ENCODE measurements at places on chromosomes 11 and 22. TPM values are rescaled to one million over a fixed set of nuclear protein-coding genes. Genes with fewer than 3 reads are reported as not detected.

DNA sequence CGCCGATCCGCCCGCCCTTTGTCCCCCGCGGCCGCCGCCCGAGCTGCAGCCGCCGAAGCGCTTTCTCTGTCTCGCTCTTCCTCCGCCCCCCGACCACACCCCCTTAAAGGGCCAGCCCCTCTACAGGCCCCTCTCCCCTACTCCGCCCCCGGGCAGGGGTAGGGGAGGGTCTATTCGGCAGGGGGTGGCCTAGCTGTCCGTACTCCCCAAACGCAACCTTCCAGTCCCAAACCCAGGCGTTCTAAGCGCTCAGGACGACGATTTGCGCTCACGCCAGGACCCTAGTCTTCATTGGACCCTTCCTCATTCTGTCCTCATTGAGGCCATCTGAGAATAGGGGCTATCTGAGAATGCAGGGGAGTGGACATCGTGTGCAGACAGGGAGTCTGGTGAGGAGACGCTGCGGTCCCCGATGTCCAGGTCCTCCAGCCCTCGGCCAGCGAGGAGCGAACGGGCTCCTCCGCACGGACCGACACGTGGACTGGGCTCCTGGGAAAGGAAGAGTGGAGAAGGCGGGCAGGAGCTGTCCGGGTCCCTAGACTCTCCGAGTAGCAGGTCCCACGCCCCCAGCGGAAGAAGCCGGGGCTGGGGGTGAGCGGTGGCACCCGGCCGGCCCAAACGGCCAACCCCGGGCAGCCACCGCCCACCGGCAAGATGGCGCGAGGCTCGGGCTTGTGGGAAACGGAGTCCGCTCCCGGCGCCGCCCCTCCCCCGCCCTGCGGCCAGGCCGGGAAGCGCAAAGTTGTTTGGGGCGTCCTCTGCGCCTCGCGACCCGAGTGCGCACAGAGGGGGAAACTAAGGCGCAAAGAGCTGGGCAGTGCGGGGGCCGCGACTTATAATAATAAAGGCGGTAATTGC, at the start of gene PPP1R14B:
TSS of gene PPP1R14B (minus strand) at position 73 of the 858 bp plus-strand sequence. CDS start 270 bp downstream, outside the sequence.
- peak within 1 kb of the TSS; percentile 88 for H3K27ac ChIP-seq
- H3K27me3 ChIP-seq = no peaks in the 10 kb centered on the region
- DNase-seq = peak; percentile 78
- peak within 1 kb of the TSS; percentile 91 for H3K4me3 ChIP-seq
- H3K4me1 ChIP-seq = peaks cover 28% of the 10 kb centered on the region
- H3K36me3 ChIP-seq = peaks cover 18% of the 10 kb centered on the region

DNA sequence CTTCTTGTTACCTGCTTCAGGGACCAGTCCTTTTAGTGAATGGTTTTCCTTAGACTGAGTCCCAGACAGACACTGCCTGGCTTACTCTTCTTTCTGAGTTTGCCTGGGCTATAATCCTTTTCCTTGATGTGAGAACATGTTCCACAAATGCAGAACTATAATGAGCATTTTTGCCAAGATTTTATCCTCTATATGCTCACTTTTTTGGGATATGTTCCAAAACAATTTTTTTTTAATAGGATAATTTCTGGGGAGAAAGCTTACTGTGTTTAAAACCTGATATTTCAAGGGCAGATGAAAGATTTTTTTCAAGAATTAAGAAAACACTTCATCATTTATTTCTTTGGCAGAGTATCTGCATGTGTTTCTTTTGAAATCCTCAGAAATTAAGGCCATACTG, 110.0 kb upstream of the TENM4 start:
- H3K27me3 ChIP-seq = no peaks in the 10 kb centered on the region
- H3K4me3 ChIP-seq = no peak overlapping the region
- DNase-seq = no peak
- H3K36me3 ChIP-seq = no peaks in the 10 kb centered on the region
- H3K4me1 ChIP-seq = no peaks in the 10 kb centered on the region

- no peaks in the 10 kb centered on the region for H3K4me1 ChIP-seq
- H3K27ac ChIP-seq = no peak overlapping the region
- DNase-seq = no peak
- H3K36me3 ChIP-seq = no peaks in the 10 kb centered on the region
These were observed 32.5 kb downstream of the ALX4 start for GRCh38 chr11:44277196-44278090.

DNA sequence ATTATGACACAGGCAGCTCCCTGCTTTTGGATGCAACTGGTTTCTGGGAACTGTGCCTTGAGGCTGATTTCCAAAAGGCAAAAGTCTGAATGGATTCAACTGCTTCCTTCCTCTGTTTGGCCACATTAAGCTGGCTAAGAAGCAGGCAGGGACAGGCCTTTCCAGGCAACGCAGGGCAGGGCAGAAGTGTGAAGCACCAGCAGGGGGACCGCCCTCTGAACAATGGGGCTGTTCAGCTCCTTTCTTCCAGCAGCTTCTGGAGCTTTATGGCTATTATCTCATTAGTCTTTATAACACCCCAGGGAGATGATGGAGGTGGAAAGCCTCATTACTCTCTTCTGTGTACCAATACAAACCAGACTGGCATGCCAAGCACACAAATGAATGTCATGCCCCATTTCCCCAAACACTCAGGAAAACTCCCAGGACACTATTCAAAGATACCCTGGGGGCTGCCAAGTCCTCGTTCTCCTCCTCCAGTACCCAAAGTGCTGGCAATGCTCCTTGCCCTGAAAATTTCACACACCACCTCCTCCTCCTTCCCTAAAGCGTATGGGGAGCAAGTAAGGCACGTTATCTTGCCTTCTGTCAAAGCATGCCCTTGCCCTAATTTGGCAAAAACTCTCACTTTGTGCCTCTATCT, 21.3 kb downstream of the MORC2 start:
- no peaks in the 10 kb centered on the region for H3K27me3 ChIP-seq

- DNase-seq = no peak
- H3K4me1 ChIP-seq = no peaks in the 10 kb centered on the region
- H3K36me3 ChIP-seq = no peaks in the 10 kb centered on the region
- no peak overlapping the region for H3K27ac ChIP-seq
- H3K4me3 ChIP-seq = no peak overlapping the region
These were observed 1.4 kb upstream of the OR8B8 start for GRCh38 chr11:124446916-124447315.

- H3K27me3 ChIP-seq = no peaks in the 10 kb centered on the region
- H3K36me3 ChIP-seq = peaks cover 9% of the 10 kb centered on the region
- H3K4me1 ChIP-seq = no peaks in the 10 kb centered on the region
- DNase-seq = no peak
- H3K4me3 ChIP-seq = no peak overlapping the region
- no peak overlapping the region for H3K27ac ChIP-seq
These were observed 268.6 kb downstream of the TMEM135 start for GRCh38 chr11:87306262-87306851.

GRCh38 chr11:106322106-106322505, 244.6 kb downstream of the AASDHPPT start:
- no peaks in the 10 kb centered on the region for H3K4me1 ChIP-seq
- H3K36me3 ChIP-seq = no peaks in the 10 kb centered on the region
- no peak for DNase-seq

GRCh38 chr11:3041699-3042441, 15.4 kb downstream of the CARS1 start:
- no peaks in the 10 kb centered on the region for H3K27me3 ChIP-seq
- no peak overlapping the region for H3K4me3 ChIP-seq
- no peak overlapping the region for H3K27ac ChIP-seq
- peaks cover 6% of the 10 kb centered on the region for H3K4me1 ChIP-seq
- no peak for DNase-seq

- no peaks in the 10 kb centered on the region for H3K36me3 ChIP-seq
- no peak overlapping the region for H3K27ac ChIP-seq
- no peak for DNase-seq
- H3K27me3 ChIP-seq = peaks cover 13% of the 10 kb centered on the region
- H3K4me1 ChIP-seq = no peaks in the 10 kb centered on the region
- H3K4me3 ChIP-seq = no peak overlapping the region
These were observed 235.2 kb upstream of the B3GAT1 start for GRCh38 chr11:134647066-134647743.

DNA sequence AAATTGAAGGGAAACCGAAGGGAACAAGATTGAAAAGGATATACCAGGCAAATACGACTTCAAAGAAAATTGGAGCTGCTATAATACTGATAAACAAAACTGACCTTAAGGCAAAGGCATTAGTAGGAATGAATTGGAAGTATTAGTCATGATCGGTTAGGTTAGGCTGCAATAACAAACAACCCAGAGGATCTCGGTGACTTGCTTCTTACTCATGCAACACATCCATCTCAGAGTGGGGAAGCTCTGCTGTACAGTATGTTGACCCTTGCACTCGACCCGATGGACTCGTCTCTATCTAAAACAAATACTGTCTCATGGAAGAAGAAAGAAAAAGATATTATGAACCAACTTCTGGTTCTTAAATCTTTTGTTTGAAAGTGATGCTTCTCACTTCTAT, 42.3 kb downstream of the SPATA19 start:
- no peak overlapping the region for H3K27ac ChIP-seq
- no peak for DNase-seq

- peaks cover 34% of the 10 kb centered on the region for H3K4me1 ChIP-seq
- no peaks in the 10 kb centered on the region for H3K27me3 ChIP-seq
- H3K27ac ChIP-seq = no peak overlapping the region
- peaks cover 9% of the 10 kb centered on the region for H3K36me3 ChIP-seq
- DNase-seq = no peak
These were observed 4.8 kb downstream of the SLC35E4 start for GRCh38 chr22:30640361-30640760.

DNA sequence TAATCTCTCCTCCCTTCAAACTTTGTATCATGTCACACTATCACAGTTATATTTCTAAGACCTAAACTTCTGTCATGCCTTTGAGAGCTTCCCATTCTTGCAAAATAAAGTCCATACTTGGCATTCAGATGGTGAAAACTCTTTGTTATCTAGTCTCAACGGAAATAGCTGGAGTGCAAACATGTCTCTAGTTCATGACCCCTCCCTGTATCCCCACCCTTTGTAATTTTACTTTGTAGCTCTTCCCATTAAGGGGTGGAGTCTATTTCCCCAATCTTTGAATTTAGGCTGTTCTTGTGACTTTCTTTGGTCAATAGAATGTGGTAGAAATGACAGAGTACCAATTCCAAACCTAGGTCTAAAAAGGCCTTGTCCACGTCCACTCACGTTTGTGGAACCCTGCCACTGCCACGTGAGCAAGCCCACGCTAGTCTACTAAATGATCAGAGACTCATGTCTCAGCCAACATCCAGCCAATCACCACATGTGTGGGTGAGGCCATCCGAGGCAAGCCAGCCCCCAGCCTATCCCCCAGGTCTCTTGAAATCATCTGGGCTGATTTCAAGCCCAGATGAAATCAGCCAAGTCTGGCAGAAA, 23.4 kb downstream of the SLN start:
- H3K27me3 ChIP-seq = peaks cover 9% of the 10 kb centered on the region
- no peak overlapping the region for H3K4me3 ChIP-seq
- DNase-seq = no peak
- no peaks in the 10 kb centered on the region for H3K36me3 ChIP-seq
- no peak overlapping the region for H3K27ac ChIP-seq

- H3K4me3 ChIP-seq = no peak overlapping the region
- H3K27ac ChIP-seq = no peak overlapping the region
- no peak for DNase-seq
- H3K4me1 ChIP-seq = no peaks in the 10 kb centered on the region
- no peaks in the 10 kb centered on the region for H3K36me3 ChIP-seq
- H3K27me3 ChIP-seq = peaks cover 4% of the 10 kb centered on the region
These were observed 69.0 kb upstream of the LDLRAD3 start for GRCh38 chr11:35874751-35875450.

DNA sequence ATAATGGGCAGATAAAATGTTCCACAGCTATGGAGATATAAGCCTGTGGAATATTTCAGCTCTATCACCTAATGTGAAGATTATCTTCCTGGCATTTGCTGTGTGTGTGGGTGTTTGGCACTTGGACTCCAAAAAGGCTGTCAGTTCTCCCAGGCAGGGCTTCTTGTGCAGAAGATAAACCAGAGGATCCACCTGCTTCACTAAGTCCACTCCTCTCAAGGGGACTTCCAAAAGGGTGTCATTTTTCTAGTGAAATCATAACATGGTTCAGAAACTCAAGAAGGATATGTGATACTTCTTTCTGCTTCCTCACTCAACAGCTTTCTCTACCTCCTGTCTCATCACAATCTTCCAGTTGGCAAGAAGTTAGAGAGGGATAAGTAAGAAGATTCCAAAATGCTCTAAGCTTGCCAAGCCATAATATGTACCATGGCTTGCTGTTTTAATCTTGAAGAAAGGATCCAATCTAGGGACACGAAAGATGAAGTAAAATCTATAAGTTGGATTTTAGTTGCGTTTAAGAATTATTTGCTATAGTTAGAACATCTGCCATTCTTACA, 206.2 kb upstream of the MTMR2 start:
- peak overlapping the region; percentile 64 for H3K27ac ChIP-seq
- H3K27me3 ChIP-seq = no peaks in the 10 kb centered on the region
- peaks cover 45% of the 10 kb centered on the region for H3K4me1 ChIP-seq

DNA sequence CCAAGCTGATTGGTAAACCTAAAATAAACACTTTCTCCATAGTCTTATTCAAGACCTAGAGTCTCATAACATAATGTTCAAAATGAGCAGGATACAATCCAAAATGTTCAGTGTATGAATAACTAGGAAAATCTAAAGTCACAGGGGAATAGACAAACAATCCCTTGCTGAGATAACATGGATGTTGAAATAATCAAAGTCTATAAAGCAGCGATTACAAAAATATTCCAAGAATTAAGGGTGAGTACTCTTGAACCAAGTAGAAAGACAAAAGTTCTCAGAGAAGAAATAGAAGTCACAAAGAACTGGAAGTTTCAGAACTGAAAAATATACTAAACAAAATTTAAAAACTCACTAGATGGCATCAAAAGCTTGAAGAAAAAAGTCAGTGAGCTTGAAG, 561.0 kb downstream of the INSC start:
- H3K27me3 ChIP-seq = peaks cover 2% of the 10 kb centered on the region
- H3K4me1 ChIP-seq = no peaks in the 10 kb centered on the region
- no peak overlapping the region for H3K4me3 ChIP-seq
- no peak overlapping the region for H3K27ac ChIP-seq
- DNase-seq = no peak

DNA sequence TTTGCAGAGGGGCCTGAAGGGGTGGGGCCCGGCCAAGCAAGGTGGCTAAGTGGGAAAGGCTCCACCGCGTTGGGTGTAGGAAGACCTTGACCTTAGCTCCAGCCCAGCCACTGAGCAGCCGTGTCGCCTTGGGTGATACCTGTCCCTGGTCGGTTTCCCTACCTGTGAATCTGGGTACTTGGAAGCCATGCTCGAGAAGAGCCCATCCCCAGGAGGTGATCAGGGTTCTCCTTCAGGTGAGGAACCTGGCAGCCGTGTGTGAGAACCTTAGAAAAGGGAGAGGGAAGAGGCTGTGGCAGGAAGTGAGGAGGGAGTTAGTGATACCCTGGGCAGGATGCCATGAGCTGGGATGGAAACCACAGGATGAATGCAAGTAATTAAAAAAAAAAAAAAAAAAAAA, 21.6 kb downstream of the PPARA start:
- DNase-seq = no peak
- no peaks in the 10 kb centered on the region for H3K36me3 ChIP-seq
- H3K27me3 ChIP-seq = no peaks in the 10 kb centered on the region
- peaks cover 5% of the 10 kb centered on the region for H3K4me1 ChIP-seq

The TMEM191C gene
- 0.52 TPM for total RNA-seq

The OR51F2 gene
- not detected for total RNA-seq

The PHETA2 gene
- total RNA-seq = 5.6 TPM

The OVCH2 gene
- total RNA-seq = not detected

The APOA4 gene
- not detected for total RNA-seq

The ZBTB3 gene
- total RNA-seq = 7.3 TPM

The LRRC74B gene
- not detected for total RNA-seq

The DCHS1 gene
- 0.51 TPM for total RNA-seq

The TPBGL gene
- 0.25 TPM for total RNA-seq

Measured in activated T-helper 2 cell treated with anti-CD3 and anti-CD28 coated beads, Interferon-gamma antibody, Interleukin-2, Interleukin-4, amounts not matched to agents 10 μg/mL and 5 μg/mL and 100 μg/mL, durations not matched to agents 14 hours and 24 hours and 36 hours (primary cell).